ENCODE measurements at places on chromosomes 11 and 22.

DNA sequence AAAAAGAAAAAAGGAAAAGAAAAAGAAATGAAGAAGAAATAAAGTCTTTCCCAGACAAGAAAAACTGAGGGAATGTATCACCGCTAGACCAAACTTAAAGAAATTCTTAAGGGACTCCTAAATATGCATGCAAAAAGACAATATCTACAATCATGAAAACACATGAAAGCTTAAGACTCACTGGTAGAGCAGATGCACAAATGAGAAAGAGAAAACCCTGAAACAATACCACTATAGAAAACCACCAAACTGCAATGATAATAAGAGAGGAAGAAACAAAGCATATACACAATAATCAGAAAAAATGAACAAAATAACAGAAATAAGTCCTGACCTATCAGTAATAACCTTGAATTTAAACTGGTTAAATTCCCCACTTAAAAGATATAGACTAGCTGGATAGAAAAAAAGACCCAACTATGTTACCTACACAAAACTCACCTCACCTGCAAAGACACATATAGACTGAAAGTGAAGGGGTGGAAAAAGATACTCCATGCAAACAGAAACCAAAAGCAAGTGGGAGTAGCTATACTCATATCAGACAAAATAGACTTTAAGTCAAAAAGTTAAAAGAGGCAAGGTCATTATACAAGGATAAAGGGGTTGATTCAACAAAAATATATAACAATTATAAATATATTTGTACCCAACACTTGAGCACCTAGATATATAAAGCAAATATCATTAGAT is 61.3 kb upstream of the NARS2 start:
- no peaks in the 10 kb centered on the region for H3K4me1 ChIP-seq
- DNase-seq, result no peak
- no peak overlapping the region for H3K27ac ChIP-seq
- H3K36me3 ChIP-seq, result no peaks in the 10 kb centered on the region

DNA sequence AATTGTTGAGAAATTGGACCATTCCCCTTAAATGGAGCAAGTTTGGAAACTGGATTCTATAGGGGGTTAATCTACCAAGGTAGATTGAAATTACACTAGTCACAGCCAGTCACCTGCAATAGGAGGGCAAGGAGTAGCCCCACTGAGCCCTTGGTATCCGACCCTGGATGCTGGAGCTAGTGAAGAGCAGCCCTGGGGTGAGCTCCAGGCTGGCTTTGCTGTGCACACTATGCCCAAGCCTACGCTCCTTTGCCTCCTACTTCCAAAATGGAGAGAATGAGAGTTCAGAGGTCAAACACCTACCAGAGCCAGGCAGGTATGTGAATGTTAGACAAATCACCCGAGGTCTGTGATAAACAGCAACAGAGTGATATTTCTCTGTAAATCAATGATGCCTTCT is 23.7 kb downstream of the SNU13 start:
- peaks cover 2% of the 10 kb centered on the region for H3K4me1 ChIP-seq
- DNase-seq, result no peak
- no peaks in the 10 kb centered on the region for H3K27me3 ChIP-seq
- no peak overlapping the region for H3K4me3 ChIP-seq
- peaks cover 16% of the 10 kb centered on the region for H3K36me3 ChIP-seq

DNA sequence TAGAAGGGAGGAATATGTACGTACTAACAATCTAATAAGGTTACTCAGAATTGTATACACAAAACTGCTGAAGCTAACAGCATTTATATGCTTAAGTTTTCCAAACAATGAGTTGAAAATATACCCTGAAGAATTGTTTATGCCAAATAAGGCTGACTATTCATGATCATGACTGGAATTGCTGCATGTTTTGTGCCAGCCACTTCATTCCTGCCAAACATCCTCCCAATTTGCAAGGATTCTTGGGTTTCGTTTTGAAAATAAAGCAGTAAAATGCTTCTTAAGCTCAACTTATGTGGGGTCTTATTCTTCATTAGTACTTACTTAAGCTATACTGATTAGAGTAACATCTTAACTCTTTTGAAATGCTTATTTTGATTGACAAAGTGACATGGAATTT is 149.0 kb downstream of the SPON1 start:
- no peak overlapping the region for H3K4me3 ChIP-seq
- no peak for DNase-seq
- H3K4me1 ChIP-seq, result no peaks in the 10 kb centered on the region
- no peaks in the 10 kb centered on the region for H3K36me3 ChIP-seq

GRCh38 chr22:46411347-46411746 is 75.8 kb downstream of the TRMU start:
- H3K27ac ChIP-seq, result no peak overlapping the region
- H3K4me3 ChIP-seq, result no peak overlapping the region
- H3K27me3 ChIP-seq, result no peaks in the 10 kb centered on the region

DNA sequence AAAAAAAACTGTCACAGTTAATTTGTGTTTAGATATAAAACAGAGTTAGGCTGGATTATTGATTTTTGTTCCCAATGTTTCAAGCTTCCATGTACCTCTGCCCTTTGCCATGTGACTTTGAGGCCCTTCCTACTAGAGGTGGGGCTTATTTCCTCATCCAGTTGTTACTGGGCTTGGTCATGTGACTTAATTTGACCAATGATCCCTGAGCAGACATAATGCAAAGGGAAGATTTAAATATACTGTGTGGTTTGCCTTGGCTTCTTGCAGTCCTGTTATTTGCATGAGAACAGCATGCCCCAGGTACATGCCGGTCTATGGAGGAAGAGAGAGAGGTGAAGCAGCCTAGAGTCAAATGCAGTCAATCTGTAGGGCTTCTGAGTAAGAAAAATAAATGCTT is 347.0 kb downstream of the MIAT start:
- peaks cover 4% of the 10 kb centered on the region for H3K27me3 ChIP-seq
- H3K4me1 ChIP-seq, result no peaks in the 10 kb centered on the region
- H3K27ac ChIP-seq, result no peak overlapping the region
- no peaks in the 10 kb centered on the region for H3K36me3 ChIP-seq
- H3K4me3 ChIP-seq, result no peak overlapping the region

Data from memory B cell (primary cell).